OCI-M1 (cell line): ENCODE measurements at places on chromosomes 5 and 9.
A peak's percentile ranks its signal among the peaks of the same experiment; 100 is the strongest.

DNA sequence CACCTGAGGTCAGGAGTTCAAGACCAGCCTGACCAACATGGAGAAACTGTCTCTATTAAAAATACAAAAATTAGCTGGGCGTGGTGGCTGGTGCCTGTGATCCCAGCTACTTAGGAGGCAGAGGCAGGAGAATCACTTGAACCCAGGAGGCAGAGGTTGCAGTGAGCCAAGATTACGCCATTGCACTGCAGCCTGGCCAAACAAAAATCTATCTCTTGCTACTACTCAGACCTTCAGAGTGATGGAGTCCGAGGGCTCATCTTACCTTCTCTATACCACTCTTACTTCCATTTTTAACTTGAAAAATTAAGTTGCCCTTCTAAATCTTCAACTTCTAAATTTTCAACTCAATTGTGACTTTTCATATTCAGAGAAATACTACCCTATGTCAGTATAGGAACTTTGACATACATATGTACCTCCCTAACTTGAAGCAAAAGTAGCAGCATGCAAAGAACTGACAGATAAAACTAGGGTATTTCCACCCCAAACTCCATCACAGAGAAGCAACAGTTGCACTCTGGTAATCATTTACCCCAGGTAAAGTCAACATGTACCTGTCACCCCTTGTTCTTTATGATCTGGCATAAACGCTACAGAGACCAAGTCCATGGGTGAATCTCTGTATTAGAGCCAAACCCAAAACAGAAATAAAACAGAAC is 11.4 kb downstream of the ZFAND5 start:
- no peak for DNase-seq

GRCh38 chr9:16753256-16753655 is 117.2 kb downstream of the BNC2 start:
- no peak for DNase-seq

DNA sequence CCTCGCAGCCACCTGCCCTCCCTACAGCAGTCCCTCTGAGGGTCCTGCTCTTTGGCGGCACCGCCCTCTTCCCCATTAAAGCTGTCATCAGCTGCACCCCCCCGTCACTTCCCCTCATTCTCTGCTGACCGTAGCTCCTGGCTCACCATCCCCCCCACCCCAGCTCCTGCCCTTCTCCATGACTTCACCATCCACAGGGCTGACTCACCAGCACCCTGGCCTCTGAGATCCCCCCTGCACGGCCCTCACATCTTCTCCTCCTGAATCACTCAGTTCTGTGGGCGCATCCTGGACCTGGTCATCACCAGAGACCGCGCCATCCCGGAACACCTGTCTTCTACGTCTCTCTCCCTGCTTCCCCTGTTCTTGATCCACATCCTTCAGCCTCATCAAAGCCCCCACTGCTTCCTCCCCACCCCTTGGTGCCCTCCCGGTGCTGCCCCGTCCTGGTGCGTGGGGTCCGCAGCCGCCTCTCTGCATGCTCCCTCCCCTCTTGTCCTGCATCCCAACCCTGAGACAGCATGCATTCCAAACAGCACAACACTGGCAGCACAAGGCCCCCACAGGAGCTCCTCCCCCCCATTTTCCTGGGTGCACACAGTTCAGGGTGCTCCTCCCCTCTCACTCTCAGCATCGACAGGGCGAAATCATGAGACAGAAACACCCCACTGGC is 12.9 kb downstream of the FLT4 start:
- no peak for DNase-seq

- DNase-seq: no peak
Measured at GRCh38 chr5:143370440-143370839, 33.0 kb downstream of the NR3C1 start.

DNA sequence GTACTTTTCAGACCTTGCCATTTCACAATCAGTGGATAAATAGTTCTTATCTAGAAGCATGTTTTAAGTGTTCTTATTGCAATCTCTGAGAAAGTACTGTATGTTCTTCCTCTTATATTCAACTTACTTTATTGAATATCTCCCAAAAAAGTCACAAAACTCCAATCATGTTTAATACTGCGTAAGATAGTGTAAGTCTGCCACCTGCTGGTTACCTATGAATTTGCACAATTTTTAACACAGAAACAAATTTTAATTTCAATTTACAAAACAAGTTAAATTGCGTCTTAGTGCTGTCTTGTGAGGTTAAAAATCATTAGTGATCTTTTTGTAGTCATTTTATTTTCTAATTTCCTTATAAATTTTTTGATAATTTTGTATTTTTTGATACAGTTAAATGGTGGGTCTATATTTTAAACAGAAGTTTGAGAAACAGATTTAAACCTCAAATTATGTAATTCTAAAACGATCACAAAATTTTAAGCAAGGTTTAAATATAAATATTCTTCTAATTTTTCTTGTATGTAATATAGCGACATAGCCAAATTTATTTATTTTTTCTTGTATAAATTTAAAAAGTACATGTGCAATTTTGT is 115.8 kb downstream of the EMB start:
- peak; percentile 55 for DNase-seq

GRCh38 chr9:117742131-117742530 is 37.9 kb downstream of the TLR4 start:
- DNase-seq: no peak

DNA sequence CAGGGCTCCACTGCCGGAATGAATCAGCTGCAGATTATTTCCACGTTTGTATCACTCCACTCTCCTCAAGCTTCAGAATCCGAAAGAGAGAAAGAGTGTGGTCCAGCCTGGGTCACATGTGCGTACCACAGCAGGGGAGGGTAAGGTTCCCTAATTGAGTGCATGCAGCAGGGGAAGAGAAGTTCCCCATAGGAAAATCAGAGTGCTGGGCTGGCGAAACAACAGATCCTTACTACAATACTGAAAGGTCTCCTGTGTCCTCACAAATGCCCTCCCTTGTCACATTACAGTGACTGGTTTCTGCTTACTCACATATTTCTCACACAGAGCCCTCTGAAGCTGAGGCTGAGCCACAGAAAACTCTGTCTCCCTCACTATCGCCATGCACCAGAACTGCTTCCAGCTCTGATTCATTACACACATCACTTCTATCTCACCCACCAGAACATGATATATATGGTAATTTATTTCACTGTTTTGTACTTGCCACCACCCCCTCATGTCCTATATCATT is 532.2 kb upstream of the TUSC1 start:
- DNase-seq: peak; percentile 97

DNA sequence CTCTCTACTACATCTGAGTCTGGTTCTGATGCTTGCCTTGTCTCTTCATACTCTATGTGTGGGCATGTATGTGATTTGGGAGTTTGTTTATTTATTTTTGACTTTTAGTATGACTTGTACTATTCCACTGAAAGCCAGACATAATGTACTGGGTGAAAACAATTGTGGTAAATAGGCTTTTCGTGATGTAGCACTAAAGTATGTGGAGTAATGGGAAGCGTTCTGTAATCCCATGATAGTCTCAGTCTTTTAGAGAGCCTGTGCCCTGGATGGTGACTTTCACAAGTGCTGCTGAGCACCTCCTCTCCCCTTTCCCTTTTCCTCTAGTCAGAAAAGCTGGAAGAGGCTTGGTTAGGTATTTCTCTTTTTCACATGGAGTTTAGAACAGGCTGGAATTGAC is 85.8 kb upstream of the S1PR3 start:
- no peak for DNase-seq

DNA sequence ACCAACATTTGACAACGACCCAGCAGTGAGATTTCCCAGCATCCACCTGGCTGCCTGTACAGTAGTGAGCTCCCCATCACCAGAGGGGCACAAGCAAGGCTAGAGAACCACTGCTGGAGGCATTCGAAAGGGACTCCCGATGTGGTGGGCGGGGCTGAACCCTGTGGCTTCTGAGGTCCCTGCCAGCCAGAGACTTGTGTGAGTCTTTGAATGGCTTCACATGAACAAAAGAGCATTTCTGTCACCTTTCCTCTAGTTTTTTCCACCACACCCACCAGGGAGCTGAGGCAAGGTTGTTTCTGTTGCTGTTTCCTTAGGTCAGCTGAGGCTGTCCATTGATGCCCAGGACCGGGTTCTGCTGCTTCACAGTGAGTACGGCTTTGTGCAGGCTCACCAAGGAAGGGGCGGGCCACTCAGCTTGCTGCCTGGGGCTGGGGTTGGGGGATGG is 15.7 kb downstream of the RGS3 start:
- DNase-seq: no peak

DNA sequence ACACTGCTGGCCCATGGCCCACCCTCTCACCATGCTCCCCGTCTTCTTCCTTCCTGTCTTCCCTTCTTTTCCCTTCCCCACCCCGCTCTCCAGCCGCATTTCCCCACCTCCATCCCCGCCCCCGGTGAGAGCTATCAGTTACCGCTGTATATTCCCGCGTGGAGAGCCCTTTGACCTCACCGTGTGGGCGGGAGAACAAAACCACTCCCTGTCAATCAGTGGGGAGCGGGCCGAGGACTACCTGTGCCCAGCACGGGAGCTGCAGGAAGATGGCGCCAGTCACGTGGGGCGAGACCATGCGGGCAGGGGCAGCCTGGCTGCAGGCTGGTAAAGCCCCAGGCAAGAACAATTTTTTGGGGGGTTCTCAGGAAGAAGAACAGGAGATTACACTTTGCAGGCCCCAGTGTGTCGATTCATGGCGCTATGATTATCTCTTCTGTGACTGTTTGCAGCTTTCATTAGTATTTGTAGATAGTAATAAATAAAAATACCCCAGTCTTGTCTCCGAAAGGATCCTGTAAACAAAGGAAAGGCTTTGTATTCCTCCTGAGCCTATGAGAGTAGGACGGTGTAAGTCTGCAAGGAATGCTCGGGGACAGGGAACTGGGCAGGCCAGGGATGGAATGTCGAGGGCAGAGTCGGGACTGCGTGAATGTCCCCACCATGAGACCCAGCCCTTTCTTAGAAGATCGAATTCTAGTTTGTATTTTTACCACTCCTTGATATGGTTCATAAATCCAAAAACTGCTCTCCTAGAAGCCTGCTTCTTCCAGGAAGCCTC is 14.8 kb upstream of the DMRT1 start:
- DNase-seq: no peak

- DNase-seq: peak; percentile 96
Measured at GRCh38 chr5:95718203-95718602, 12.9 kb upstream of the RHOBTB3 start.

DNA sequence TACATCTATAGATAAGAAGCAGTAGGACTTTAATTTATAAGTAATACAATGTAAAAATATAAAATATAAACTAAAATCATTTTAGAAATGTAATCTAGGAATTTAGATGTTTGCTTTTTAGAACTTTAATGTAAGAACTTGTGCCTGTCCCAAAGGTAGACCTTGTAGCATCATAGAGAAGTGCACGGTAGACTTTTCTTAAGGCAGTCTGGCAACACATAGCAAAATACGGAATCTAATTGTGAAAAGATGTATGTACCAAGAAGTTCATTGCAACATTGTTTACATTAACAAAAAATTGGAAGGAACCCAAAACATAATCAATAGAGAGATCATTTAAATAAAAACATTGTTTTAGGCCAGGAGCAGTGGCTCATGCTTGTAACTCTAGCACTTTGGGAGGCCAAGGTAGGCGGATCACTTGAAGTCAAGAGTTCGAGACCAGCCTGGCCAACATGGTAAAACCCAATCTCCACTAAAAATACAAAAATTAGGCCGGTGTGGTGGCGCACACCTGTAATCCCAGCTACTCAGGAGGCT is 84.6 kb upstream of the SMIM15 start:
- DNase-seq: no peak

DNA sequence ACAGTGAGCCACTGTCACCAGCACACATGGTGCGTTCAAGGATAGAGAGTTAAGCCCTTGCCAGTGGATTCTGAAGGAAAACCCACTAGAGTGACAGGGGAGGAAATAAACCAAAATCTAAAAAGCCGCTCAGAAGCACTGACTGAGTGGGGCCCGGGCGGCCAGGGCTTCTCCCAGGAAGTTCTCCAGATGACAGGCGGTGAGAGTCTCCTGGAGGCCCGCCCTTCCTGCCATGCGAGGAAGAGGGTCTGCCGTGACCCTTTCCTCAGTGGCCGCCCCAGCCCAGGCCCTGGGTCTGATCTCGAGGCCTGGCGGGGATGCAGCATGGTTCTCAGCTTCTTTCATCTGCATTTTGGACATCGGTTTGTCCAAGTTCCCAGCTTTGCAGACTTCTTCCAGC is 14.9 kb downstream of the OLFM1 start:
- no peak for DNase-seq

GRCh38 chr5:176610435-176610773 is 448 bp upstream of the GPRIN1 start:
- DNase-seq: no peak

DNA sequence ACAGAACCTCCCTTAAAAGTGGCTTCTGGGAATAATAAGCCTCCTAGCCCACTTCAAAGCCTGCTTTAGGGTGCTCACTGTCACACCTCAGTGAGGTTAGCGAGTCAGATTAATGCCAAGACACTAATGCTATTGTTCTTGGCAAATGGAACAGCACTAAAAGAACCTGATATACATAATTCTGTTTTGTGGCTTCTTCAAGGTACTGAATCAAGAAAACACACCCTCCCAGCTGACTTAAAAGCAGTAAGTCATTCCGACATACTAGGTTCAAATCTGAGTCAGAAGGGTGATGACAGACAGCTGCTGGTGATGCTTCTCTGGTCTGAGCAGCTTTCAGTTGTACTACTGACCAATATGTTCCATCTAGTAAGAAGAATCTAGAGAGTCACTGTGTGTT is 121.6 kb downstream of the OXCT1 start:
- DNase-seq: no peak

DNA sequence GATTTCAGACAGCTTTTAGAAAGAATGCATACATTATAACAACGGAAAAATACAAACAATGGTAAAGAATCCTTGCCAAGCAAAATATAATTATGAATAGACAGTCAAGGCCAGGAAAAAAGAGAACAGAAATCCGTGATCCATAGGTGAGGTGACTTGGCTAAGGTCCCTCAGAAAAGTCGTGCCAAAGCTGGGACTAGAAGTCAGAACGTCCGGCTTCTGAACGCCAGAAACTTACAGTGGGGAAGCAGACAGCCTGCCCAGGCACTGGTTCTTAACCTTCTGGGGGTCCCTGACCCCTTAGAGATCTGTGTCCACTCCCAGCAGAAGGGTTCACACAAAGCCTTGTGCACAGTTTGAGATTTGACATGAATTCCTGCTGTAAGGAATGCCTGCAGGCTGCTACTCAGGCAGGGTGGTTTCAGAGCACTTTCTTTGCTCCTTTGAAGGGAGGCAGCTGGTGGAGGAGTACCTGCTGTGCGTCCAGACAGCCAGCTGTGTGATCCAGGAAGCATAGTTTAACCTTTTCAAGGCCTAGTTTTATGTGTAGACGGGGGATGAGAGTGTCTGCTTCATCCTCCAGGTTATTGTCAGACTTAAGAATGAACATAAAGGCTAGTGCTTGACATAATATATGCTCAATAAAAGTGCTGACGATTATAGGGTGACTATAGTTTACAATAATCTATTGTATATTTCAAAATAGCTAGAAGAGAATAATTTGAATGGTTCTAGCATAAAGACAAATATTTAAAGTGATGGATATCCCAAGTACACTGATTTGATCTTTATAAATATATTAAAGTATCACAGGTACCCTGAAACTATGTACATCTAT is 852 bp downstream of the ARHGEF37 start:
- peak; percentile 13 for DNase-seq
